ENCODE measurements at places on chromosomes 13 and 19.
A peak's percentile ranks its signal among the peaks of the same experiment; 100 is the strongest.

DNA sequence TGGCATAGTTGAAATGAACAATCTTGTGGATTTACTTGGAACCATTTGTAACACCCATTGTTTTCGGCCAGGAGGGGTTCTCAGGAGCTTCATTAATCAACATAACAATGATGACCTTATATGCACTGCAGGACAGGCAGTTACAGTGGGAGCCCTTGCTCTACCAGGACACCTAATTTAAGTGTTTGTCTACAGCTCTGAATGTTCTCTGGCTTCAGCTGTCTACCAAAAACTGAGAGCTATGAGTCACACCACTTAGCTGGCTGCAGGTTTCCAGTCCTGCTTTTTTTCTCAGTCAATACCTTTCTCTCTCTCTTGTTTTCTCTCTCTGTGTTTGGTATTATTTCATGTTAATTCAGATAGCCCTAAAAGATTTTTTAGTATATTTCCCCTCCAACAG lies 105.4 kb upstream of the MBNL2 start:
- DNase-seq = no peak

- DNase-seq = no peak
These were observed 8.8 kb downstream of the EDNRB start for GRCh38 chr13:77909827-77910226.

GRCh38 chr19:2751438-2751830 lies 11.6 kb upstream of the SLC39A3 start:
- DNase-seq = no peak

GRCh38 chr19:53792721-53793433 lies 31.2 kb downstream of the NLRP12 start:
- peak; percentile 52 for DNase-seq

GRCh38 chr13:37263871-37264270 lies 158.4 kb upstream of the CSNK1A1L start:
- no peak for DNase-seq

DNA sequence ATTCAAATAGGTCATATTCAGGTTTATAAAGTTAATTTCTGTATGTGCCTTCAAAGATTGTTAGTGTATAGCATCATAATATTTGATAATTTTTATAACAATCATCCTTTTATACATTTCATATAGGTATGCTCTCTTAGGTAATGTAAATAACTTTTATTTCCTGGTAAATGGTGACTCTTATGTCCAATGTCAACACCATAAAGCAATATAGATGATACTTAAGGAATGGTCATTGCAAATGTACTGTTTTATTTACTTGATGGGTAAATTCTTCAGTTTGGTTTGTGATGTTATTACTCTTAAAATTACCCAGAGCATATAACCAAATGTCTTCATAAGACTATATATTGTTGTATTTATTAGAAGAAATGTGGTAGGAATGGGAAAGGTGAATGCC lies 928.7 kb downstream of the PCDH9 start:
- DNase-seq = no peak

DNA sequence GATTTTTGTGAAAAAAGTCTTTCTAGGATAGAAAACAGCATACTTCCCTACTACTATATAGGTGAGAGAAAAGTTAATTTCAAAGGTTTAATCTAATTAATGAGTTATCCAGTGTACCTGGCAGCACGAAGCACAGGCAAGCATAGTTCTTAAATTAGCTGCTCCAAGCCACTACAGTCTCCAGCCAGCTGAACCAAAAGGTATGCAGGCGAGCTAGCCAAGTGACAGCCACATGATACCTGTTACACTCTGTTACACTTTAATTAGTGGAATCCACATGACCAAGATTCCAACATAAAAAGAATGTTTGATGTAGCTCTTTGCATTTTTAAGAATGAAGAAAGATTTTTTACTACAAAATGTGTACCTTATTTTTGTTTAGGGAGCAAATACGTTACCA lies 15.5 kb downstream of the SLC25A30 start:
- no peak for DNase-seq

DNA sequence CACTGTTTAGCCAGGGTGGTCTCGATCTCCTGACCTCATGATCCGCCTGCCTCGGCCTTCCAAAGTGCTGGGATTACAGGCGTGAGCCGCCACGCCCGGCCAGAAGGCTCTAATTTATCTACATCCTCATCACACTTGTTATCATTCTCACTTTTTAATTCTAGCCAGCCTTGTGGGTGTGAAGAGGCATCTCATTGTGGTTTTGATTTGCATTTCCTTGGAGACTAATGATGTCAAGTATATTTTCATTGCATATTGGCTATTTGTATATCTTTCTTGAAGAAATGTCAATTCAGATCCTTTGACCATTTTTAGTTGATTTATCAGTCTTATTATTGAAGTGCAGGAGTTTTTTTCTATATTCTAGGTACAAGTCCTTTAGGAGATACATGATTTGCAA lies 27.7 kb upstream of the HIF3A start:
- no peak for DNase-seq

DNA sequence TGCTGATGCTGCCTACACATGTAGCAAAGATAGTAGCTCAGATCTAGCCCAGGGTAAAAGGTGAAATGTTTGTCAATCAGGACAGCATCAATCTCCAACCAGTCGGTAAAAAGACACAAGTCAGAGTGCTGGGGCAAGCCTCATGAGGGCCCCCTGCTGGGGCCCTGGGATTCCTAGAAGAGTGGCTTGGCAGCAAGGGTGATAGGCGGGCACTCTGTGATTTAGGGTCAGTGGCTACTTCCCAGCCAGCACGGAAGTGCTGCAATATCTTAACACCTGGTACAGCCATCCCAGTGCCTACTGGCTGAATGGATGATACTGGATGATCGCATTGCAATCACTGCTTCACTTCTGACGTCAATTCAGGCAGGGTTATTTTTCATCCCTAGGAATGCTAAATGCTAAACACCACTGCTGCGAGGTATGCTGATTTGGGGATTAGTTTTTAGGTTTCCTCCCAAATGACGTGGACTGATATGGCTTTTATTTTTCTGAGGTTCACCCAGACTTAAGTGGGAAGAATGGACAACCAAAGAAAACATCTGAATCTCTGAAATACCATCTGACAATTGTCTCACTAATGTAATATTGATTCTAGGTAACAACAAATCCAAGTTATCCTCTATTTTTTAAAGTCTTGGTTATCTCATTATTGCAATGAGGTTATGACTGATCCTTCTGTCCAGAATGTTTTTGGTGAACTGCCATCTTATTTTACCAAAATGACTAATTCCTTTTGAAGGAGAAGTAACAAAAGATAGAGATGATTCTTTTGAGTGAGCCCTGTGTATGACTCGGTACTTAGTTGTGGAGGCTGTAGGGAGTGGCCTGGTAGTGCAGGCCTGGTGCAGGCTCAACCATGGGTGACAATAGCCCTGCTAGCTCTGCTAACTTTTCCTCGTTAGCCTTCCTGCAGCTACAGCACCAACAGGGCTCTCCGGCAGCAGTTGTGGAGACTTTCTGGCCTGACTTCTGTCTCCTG lies 432.5 kb downstream of the FGF9 start:
- DNase-seq = no peak

- DNase-seq = no peak
These were observed 183.7 kb downstream of the TEX29 start for GRCh38 chr13:111503905-111504695.

DNA sequence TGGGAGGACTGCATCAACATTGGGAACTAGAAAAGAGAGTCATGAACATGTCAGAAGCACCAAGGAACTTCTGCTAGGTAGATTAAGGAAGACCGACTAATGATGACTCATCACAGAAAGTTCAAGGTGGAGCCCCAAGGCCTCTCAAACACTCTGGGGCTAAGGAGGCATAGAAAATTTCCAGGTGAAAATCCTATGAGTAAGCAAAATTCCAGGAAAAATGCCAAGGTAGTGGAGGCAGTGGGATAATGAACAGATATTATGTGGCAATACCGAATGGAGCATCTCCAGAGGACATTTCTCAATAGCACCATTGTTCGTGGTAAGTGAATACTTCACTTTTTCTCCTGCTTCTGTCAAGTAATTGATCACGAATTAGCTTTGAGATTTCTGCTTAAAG lies 336.5 kb downstream of the MZT1 start:
- no peak for DNase-seq

GRCh38 chr13:23450340-23451046 lies 17.0 kb upstream of the SACS start:
- no peak for DNase-seq

DNA sequence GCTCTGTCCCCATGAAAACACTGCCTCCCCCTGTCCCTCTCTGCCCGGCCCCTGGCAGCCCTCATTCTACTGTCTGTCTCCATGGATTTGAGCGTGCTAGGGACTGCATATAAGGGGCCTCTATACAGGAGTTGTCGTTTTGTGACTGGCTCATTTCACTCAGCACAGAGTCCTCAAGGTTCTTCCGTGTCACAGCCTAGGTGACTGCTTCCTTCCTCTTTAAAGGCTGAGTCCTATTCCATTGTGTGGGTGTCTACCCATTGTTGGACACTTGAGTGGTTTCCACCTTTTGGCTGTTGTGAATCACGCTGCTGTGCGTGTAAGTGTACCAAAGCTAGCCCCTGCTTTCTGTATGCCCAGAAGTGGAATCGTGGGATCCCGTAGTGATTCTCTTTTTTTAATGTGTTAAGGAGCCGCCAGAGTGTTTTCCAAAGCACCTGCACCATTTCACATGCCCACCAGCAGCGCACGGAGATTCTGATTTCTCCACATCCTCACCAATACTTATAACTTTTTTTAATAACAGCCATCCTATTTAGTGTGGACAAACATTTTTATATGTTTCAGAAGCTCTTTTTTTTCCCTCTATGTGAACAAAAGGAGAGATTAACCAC lies 116.7 kb downstream of the COL4A2 start:
- DNase-seq = no peak

GRCh38 chr13:95207769-95208366 lies 93.4 kb downstream of the ABCC4 start:
- DNase-seq = no peak

DNA sequence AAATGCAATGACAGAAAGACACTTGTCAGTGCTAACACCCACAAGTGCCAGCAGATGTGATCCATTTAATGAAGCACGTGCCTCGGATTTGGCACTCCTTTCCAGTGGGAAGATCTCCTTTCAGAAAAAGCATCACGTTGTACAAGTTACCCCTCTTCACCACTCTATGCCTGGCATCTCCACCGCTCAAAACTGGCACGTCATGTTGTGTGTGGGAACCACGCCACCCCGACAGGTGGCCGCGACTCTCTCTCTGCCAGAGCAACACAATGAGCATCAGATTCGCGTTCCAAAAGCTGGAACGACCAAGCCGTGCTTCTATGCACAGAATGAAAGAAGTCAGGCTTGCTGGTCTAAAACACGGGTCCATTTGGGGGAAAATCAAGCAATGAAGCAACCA lies 24.3 kb downstream of the TMTC4 start:
- DNase-seq = no peak

DNA sequence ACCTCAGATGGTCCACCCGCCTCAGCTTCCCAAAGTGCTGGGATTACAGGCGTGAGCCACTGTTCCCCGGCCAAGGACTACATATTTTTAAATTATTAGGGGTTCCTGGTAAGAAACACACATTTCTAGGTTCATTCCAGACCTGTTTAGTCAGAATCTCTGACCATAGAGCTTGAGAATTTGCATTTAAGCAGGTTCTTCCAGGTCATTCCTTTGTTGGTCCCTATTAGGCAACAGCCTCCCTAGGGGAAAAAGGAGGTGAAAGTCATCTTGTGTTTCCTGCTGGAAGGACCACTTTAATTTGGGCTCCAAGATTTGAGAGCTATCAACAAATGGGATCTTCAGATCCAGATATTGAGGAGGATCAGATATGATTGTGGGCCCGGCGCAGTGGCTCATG lies 16.3 kb downstream of the S1PR2 start:
- DNase-seq = no peak

GRCh38 chr19:37127999-37128820 lies 44.3 kb downstream of the ZNF585A start:
- DNase-seq = no peak

DNA sequence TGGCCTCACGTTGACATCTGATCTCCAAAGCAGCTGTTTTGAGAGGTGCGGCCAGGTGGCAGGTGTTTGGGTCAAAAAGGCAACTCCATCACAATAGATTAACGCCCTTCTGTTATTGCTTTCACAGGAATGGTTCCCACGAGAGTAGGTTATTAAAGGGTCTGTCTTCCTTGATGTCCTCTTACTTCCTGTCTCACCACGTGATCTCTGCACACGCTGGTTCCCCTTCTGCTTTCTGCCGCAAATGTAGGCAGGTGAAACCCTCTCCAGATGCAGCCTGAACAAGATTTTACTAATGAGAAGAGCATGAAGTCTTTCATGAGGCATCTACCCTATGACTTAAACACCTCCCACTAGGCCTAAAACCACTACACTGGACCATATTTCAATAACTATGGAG lies 22.8 kb upstream of the ZNF564 start:
- no peak for DNase-seq

DNA sequence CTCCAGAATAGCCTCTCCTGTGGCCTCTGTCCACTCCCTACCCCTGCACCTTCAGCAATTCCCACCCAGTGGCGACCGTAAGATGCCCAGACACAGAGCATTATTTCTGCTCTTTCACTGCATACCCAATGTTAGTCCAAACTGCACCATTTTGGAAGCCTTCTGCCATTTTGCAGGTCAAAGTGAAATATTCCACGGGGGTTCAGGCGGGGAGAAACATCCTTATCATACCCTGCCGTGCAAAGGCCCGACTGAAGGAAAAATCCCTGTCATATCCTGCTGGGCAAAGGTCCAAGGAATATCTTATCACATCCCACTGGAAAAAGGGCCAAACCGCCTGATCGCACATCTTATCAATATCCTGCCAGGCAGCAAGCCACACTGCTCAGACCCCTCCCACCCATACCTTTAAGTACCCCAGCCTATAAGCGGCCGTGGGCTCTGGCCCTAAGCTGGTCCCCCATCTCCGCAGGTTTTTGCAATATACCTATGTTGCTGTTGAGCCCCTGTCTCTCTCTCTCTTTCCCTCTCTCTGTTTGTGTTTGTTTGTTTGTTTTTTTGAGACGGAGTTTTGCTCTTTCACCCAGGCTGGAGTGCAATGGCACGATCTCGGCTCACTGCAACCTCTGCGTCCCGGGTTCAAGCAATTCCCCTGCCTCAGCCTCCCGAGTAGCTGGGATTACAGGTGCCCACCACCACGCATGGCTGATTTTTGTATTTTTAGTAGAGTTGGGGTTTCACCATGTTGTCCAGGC lies 18.2 kb downstream of the CLEC11A start:
- no peak for DNase-seq

DNA sequence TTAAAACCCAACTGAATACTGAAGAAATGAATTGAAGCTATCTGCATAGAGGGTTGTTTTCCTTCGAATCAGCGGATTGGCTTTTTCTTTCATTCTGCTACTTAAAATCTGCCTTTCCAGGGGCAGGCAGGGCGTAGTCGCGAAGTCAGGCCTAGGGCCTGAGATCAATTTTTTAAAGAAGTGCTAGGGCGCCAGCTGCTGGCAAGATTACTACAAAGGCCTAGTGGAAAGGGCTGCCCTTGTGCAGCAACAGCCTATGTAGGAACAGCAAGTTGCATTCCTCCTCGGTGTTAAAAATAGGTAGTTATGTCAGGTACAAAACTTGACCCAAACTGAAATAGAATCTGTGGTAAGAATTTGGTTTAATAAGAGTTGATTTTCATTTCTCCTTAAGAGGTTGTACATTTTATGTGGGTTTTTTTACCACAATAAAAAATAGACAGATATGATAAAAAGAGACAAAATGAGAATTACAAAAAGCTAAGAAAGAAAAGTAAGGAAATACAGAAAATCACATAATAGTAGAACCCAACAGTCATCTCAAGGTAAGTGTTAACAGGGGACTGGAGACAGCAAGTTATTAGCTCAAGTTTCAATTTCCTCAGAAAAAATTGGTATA lies 9.5 kb upstream of the URAD start:
- no peak for DNase-seq

Measured in activated CD8-positive, alpha-beta memory T cell treated with anti-CD3 and anti-CD28 coated beads for 1 hour (primary cell).